Activated T-cell treated with anti-CD3 and anti-CD28 coated beads, Interleukin-2, amount 50 U/mL, for 4 hours (primary cell): ENCODE measurements at places on chromosomes 3 and 15. TPM values are rescaled to one million over a fixed set of nuclear protein-coding genes. Genes with fewer than 3 reads are reported as not detected.

DNA sequence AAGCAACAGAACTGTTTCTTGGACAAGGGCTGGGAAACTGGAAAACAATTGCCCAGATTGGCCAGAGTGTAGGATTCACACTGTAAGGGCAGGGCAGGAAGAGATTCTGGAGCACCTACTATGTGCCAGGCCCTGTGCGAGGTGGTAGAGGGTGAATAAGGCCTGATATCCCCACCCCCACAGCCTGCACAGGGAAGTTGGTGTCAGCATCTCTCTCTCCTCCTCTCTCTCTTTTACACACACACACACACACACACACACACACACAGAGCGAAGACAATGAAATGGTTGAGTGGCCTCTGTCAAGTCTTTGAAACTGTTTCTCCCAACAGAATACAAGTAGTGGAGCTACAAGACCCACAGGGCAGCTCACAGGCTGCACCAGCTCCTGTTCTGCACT lies 47.1 kb upstream of the SLCO2A1 start:
- DNase-seq, result no peak

DNA sequence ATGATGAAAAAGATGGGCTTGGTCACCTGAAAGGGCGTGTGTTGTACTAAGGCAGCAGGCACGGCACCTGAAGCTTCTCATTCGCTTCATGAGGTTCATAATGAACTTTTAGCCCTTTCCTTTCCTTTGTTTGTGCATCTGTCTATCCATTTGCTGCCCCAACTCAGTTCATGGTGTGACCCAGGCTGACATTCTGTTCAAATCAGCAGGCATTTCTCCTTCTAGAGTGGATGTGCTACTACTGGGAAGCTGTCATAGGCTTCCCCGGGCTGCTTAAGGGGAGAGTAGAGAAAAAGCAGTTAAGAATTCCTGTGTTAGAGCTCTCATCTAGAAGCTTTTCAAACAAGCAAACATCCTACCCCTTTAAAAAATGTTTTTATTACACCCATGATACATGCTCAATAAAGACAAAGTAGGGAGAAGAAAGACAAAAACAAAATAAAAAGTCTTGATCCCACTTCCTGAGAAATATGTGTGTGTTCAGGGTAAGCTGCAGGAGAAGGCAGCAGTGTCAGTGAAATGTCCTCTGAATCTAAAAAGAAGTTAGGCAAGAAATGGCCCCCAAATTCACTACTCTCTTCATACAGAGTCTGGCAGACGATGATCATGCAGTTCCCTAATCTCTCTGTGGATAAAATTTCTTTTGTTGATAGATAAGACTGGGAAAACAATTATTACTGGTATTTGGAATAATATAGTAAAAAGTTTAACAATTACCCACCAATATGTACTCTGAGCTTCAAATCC lies 136.9 kb upstream of the PFN2 start:
- DNase-seq, result no peak

GRCh38 chr3:53375019-53375418 lies 27.7 kb upstream of the DCP1A start:
- DNase-seq, result peak; percentile 14

DNA sequence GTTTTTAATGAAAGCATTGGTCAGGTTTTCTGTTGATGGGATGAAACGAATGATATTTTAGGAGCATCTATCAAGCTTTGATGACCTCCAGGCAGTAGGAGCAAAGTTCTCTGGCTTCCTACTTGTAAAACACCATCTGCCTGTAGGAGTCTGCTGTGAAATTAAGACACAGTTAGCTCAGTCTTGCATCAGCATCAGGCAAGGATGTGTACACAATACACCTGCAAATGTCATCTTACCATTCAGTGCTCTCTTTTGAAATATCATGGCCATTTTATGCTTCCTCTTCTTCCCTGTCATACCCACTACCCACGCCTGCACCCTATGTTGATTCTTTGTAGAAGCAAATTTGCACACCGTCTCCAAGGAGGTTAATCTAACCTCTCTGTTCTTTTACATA lies 38.2 kb downstream of the B3GALNT1 start:
- DNase-seq, result no peak

- DNase-seq, result no peak
Measured at GRCh38 chr15:67003586-67003985, 61.8 kb upstream of the SMAD3 start.

ERC2 gene
- total RNA-seq, result not detected
